Fibroblast of skin of right biceps (primary cell): ENCODE measurements at places on chromosomes 13 and 19.

DNA sequence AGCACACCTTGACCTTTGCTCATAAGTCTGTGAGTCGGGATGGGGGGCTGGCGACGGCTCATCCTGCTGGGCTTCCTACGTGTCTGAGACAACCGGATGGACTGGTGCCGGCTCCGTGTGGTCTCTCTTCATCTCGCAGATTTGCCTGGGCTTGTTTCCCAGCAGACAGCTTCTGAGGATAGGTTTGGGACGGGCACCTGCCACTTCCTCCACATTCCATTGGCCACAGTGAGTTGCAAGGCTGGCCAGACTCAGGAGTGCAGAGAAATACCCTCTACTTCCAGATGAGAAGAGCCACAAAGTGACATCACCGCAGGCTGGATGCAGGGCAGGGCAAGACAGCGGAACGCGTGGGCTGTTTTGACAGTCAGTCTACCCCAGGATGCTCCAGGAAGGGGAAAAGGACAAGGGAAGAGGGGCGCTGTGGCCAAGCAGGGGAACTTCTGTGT lies 48.1 kb downstream of the IRS2 start:
- no peak for DNase-seq

DNA sequence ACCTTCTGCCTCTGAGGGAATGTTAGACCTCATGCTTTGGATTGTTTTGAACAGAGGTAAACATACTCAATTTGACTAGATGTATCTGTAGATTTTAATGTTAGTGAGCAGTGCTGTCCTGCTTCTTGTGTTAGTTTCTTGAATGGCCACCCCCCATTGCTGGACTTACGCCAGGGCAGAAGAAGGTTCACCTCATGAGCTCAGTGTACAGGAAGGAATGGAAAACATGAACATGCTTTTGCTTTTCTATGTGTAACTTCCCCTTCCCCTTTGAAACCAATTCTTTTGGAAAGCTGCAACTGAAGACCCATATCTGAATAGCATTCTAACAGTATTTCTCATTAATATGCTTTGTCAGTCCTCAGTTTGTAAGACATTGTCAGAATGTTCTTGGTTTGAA lies 32.3 kb downstream of the WASF3 start:
- DNase-seq, result peak; percentile 67

DNA sequence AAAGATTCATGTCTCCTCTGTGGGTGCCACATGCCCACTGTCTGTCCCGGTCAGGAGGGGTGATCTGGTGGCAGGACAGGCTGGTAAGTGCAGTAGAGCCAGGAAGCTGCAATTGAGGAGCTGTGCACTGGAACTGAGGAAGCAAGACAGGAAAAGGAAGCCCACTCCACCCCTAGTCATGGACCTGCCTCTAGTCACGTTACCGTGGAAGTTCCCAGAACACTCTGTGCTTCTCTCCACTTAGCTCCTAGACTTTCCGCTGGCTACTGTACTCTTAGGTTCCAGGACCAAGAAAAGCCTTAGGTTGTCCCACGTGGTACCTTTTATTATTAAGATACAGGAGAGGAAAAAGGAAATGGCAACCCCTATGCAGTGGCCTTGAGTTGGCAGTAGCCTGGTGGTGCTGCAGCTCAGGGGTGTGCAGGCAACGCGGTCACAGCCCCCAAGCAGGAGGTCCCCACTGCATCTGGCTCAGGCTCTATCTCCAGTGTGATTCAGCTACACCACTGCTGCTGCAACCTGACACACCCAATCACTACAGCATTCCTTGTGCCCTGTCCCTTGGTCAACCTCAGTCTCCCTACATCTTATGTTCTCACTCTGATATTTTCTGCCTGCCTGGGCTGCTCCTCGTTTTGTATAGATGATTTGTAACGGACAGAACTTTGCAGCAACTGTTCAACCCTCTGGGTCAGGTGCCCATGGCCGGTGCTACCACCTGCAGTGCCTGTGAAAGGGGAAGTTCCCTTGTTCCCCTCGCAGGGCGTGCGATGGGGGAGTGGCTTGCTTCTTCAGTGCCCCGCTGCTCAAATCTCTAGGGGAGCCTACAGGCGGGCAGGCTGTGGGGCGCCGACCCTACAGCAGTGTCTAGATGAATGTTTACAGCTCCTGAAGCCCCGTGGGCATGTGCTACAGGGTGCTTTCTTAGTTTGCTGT lies 24.4 kb upstream of the GPR12 start:
- no peak for DNase-seq

- DNase-seq, result peak; percentile 52
Measured at GRCh38 chr19:48569814-48570213, 17.8 kb downstream of the SULT2B1 start.
